ENCODE measurements at places on chromosomes 7 and 10.

- no peak for DNase-seq
Measured at GRCh38 chr10:112775381-112775780, 174.7 kb upstream of the TCF7L2 start.

- peak; percentile 55 for DNase-seq
Measured at GRCh38 chr7:27122077-27122910, 8.3 kb downstream of the HOXA4 start.

DNA sequence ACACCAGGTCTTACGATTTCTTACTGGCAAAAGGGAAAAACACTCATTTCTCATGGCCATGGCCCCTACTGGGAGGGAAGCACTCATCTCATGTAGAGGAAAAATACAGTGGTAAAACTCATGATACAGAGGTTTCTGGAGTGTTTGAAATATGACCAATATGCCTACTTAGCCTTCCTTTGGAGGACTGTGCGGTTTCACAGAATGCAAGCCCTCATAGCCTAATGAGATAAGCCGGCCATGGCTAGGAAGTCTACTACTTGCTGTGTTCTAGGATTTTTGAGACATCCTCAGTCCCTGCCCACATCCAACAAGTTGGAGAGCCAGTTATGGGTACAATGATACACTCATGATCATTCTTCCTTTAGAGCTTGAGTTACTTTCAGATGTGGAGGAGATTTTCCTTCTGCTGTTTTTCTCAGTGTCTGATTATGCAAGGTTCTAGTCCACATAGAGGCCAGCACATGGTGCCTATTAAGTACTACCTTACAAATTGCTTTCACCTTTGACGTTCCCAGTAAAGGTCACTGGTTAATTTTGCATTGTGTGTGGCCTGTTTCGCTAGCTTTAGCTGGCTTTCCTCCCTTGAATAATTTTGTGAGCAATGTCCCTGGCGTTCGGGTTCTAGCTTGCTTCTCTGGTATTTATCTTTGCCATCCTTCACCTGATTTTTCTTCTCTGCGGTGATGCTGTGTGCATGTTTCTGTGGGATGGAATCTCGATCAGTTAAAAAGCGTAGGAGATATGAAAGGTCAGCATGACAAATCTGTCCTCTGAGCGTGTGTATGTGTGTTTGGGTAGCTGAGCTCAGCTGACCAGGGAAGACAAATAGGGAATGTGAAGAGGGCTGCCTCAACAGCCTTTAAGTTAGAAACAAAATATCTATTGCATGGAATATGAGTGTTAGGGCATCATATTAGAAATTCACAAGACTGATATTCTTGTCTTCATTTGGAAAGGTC, 295.4 kb downstream of the LRMDA start:
- no peak for DNase-seq

DNA sequence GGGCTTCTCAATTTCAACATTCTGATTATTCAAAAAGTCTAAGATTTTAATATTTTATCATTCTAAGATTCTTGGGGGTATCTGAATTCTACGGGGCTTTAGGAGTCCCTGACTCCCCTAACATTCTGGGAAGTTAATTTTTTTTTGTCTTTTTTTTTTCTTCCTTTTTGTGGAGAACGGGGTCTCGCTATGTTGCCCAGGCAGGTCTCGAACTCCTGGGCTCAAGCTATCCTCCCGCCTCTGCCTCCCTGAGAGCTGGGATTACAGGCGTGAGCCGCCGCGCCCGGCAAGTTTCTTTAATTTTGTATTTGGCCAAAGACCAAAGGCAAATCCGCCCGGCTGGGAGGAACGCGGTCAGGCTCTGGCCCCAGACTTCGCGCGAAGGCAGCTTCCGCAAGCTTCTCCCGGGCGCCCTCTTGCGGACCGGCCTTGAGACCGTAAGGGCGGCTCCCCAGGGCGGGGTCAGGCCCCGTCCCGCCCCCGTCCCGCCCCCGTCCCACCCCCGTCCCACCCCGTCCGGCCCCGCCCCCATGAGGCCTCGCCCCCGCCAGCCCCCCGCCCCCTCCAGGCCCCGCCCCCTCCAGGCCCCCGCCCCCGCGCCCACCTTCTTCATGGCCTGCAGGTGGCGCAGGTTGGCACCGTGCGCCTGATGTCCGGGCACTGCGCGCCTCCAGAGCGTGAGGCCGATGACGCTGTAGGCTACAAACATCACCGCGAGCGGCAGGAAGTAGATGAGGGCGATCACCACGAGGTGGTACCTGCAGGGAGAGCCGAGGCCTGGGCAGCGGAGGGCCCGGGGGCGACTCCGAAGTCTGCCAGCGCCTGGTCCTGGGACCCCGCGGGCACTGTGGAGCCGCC, 8.2 kb downstream of the TACR2 start:
- DNase-seq, result peak; percentile 96

GRCh38 chr10:22086730-22087401, 83.3 kb upstream of the DNAJC1 start:
- DNase-seq, result peak; percentile 80

DNA sequence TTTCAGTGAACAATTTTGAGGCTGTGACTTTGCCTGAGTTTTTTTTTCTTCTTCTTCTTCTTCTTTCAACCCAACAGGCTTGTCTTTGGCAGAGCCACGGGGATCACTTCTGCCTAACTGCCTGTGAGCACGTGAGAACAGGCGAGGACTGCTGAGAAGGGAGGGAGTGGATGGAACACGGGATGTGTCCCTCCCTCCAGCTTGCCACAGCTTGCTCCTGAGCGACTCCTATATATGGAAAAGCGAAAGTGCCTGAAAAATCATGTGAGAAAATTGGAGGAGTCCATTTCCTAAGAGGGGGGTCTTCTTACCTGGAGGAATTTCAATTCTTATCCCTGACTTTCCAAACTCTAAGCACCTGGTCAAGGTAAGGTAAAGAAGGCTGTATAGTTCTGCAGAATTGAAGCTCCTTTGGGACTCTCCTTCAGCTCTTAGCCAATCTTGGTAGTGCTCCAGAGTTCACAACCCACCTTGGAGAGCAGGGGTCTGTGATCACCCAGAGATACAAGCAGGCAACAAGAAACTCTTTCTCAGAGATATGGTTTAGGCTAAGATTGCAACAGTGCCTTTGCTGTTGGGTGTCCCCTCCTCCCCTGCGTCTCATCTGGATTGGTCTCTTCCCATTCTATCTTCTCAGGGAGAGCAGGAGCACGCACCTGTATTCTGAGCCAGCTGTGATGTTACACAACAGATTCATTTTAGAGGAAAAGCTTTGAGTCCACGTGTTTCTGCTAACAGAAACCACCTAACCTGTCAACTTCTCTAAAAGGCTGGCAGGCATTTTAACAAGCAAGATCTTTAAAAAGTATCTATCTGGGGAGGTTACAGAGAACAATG, at the start of gene MAT1A:
MAT1A (minus strand) TSS at position 208 of the 837 bp plus-strand sequence. CDS start 235 bp downstream, outside the sequence.
- no peak for DNase-seq

DNA sequence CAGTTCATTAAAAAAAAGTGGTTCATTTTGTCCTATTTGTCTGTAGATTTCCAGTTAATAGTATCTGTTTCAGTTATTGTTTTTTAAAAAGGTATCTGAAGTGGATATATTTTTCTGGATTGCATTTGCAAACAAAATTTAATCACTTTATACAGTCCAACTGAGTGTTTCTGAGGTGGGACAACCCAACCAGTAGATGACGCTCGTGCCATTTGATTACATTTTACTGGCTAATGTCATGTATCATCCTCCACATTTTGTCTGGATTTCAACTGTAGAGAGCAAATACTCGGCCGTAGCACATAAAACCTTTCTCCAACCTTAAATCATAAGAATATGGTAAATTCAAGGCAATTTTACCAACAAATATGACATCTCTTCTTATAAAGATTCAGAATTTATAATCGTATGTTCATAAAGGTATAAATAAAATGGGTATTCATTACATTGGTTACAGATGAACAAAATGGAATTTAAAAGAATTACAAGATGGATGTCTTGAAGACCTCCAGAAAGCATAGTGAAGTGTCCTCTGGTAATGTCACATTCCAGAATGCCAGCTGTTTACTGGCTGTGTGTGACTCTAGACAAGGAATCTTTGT, 789.0 kb downstream of the PHTF2 start:
- no peak for DNase-seq

GRCh38 chr7:94276027-94276426, 118.7 kb upstream of the COL1A2 start:
- peak; percentile 54 for DNase-seq

DNA sequence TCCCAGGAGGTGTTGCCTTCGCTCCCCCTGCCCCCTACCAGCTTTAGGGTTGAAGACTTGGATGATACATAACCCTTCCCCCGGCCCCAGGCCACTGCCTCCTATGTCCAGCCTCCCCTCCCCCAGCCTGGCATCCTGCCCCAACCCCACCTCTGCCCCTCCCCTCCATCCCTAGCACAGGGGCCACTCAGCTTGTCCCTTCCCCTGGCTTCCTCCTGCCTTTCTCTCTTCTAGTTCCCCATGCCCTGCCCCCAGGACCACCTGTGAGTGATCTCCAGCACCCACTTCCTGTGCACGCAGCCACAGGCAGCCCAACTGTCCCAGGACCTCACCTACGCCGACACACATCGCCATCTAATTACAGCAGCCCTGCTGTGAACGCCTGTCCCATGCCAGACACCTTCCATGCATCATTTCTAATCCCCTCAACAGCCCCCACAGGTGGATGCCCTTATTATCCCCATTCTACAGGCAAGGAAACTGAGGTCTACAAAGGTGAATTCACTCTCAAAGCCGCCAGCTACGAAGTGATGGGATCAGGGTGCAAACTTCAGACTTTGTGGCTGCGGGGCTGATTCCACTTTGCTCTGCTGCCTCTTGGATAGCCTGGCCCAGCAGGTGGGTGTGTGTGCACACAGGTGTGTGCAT, 82.4 kb upstream of the CHST15 start:
- DNase-seq, result peak; percentile 45

DNA sequence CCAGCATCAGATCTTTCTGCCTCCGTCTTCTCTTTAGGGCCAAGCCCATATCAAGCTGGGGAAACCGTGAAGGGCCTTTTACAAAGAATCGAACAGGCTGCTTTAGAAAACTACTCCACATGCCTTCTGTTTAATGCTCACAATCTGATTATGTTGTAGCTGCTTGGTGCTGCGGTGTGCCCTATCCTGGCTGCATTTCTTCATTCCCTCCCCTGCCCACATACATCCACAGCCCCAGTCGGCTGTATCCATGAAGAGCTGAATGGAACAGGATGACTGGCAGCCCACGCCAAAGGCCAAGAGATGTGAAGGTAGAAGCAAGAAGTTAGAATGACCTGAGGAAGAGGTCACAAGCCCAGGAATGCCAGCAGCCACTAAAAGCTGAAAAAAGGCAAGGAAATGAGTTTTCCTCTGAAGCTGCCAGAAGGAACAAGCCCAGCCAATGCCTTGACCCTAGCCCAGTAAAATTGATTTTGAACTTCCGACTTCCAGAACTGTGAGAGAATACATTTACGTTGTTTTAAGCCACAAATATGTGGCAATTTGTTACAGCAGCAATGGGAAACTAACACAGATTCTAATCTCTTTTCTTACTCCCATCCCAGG, 22.2 kb downstream of the TAS2R41 start:
- DNase-seq, result no peak

DNA sequence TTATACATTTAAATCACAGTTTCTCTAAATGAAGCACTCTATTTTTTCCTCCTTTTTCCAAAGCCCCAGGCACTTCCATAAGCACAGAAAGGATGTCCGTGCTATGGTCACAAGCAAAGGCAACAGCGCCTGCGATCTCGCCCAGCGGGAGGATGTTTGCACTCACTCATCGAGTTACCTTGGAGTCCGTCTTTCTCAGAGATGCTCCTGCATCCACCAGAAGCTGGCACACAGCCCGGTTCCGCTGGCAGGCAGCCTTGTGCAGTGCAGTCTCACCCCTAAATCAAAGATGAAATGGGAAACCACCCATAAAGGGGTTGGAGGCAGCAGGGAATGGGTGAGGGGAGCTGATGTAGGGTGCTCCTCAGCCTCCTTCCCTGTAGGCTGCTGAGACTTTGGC, 51.9 kb upstream of the PTN start:
- no peak for DNase-seq

GRCh38 chr10:70267161-70267933, 16.5 kb downstream of the NPFFR1 start:
- DNase-seq, result peak; percentile 94

- DNase-seq, result no peak
Measured at GRCh38 chr7:4805110-4805983, 29.9 kb downstream of the AP5Z1 start.

GRCh38 chr10:129953119-129954051, 10.7 kb downstream of the EBF3 start:
- DNase-seq, result no peak

DNA sequence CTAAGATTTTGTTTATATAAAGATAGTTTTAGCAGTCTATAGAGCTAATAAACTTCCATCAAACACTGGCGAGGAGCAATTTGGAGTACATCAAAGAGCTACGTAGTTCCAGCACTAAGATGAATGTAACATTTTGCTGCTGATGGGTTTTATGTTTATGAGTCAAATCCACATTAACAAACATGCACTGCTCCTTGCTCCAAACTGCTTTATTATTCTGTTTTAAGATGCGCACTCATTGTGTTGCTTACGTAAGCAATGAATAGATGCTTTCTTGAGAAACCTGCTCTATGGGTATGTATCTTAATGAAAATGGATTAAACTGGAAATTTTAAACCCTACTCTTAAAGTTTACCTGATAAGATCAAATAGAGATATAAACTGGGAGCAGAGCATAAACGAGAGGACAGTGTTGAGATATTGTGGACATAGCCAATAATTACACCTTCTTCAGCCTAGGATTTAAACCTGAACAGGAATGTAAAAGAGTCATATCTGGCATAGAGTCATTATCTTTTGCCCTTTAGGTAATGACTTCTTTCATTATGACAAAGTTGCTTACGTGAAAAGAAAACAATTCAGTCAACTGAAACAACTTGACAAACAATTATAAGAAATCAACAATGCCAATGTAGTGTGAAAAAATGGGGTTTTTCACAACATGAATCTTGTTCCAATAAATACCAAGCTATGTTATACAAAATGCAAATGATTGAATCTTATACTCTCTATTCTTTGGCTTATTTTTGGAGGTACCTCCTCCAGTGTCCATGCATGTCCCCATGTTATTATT, 153.5 kb upstream of the MTPN start:
- DNase-seq, result no peak

DNA sequence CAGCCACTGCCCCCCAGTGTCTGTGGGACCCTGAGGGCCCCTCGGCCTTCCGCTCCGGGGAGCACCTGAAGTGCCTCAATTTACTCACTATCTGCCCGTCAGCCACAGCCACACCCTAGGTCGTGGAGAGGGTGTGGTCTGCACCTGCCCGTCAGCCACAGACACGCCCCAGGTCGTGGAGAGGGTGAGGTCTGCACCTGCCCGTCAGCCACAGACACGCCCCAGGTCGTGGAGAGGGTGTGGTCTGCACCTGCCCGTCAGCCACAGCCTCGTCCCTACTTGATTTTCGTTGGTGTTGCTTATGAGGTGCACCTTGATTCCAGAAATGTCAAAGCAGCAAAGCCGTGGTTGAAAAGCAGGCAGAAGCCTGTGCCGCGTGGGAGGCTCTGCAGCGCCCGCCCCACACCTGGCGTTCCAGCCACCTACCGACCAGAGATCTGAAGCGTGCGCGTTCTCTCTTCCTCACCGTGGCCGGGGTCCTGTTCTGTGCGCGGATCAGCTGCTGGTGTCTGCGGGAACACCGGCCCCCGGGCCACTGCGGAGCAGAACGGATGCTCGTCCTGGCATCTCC, 101.6 kb downstream of the DYNC2I1 start:
- no peak for DNase-seq
